ENCODE measurements at places on chromosomes 2 and 18.

GRCh38 chr18:23521907-23522306 is 18.6 kb downstream of the RMC1 start:
- DNase-seq: no peak

- DNase-seq: no peak
Observed at GRCh38 chr18:21362831-21363230, 120.8 kb downstream of the GREB1L start.

GRCh38 chr2:180692322-180692721 is 288.1 kb upstream of the UBE2E3 start:
- DNase-seq: no peak

DNA sequence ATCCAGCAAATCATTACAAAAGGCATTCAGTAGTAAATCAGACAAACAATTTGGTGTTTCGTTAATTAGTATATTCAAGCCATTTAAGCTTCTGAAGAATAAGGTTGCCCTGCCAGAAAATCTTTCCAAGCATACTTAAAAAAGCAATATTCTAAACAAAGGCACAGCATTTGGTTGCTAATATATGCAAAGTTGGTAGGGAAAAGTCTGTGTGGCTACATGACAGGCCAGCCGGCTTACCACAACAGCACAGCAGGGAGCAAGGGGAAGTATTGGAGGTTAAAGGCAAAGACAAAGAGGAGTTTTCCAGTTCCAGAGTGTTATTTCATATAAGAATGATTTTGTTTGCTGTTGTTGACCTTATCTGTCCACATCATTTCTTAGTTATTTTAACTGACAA is 282.3 kb downstream of the MBD5 start:
- DNase-seq: no peak

- DNase-seq: no peak
Observed at GRCh38 chr2:26456440-26457250, 21.3 kb downstream of the OTOF start.

DNA sequence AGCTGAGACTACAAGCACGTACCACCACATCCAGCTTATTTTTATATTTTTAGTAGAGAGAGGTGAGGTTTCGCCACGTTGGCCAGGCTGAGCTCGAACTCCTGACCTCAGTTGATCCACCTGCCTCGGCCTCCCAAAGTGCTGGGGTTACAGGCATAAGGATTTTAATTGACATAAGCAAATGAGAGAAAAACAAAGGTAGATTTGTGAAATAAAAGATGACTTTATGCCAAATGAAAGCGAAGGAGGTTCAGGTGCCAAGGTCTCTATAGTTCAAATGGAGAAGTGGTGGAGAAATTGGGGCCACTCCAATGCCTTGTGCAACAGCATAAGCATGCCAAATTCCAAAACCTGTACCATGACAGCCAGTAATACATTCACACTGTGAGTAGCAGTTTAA is 180.6 kb downstream of the MREG start:
- DNase-seq: no peak

DNA sequence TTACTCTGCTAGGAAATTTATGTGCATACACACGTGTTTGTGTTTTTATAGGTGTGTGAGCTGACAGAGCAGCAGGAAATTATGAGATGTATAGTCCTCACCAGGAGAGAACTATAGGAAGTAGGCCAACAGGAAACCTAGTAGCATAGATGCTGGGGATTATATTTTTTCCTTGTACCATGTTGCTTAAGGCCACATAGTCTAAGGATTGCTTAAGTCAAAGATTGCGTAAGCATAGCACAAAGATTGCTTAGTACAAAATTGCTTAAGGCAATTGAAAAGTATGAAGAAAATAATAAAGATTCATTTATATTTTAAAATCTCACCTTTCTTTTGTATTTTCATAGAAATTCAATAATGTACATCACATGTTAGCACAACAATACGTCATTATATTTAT is 18.7 kb upstream of the CCDC102B start:
- DNase-seq: no peak

DNA sequence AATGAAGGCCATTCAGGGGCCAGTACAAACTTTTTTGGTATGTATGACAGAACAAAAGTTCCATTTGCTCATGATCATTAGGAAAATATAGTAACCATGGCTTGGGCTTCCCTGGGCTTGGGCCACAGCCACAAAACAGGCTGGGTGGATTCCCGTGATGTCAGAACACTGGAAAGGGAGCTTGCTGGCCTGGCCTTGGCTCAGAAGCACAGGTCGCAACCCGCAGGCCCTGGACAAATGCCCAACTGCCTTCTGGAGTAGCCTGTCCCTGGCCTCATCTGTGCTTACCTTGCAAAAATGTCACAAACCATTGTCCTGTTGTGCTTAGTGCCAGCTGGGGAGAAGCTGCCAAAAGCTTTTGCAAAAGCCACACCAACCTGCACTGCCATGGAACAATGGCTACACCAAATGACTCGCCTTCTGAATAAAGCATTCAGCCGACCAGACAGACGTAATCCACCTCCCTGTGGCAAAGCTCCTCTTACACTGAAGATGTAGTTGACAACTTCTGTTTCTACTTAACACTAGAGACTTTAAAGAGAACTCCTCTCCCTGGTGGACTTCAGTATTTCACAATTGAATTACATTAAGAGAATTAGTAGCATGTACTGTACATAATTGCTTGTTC is 125.5 kb downstream of the ANKRD44 start:
- DNase-seq: no peak

GRCh38 chr2:19552270-19552669 is 193.8 kb upstream of the OSR1 start:
- no peak for DNase-seq

DNA sequence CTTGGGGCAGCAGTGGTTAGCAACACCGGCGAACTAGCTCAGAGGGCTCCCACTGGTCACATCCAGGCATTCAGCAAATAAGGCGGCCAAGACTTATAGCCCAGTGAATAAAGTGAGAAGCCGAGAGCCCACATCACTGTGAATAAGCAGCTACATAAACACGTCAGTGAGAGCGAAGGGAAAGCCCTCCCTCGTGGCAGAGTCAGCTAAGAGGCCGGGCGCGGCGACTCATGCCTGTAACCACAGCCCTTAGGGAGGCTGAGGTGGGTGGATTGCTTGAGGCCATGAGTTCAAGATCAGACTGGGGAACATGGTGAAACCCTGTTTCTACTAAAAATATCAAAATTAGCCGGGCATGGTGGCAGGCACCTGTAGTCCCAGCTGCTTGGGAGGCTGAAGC is 5.2 kb downstream of the D2HGDH start:
- DNase-seq: no peak

DNA sequence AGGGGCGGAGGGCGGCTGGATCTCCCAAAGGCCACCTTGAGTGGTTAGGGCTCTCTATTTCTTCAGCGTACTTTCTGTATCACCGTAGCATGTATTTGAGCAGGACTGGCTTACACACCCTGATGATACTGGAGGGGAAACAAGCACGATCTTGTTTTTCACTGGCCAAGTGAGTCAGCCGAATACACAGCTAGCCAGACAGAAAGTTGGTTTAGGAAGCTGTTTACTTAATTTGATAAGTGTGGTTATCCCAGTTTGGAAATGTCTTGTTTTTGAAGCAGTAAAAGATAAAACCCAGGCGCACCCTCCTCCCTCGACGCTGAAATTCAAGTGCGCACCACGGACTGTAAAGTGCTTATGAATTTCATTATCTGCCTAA is 582 bp downstream of the RIOK3 start:
- DNase-seq: no peak

DNA sequence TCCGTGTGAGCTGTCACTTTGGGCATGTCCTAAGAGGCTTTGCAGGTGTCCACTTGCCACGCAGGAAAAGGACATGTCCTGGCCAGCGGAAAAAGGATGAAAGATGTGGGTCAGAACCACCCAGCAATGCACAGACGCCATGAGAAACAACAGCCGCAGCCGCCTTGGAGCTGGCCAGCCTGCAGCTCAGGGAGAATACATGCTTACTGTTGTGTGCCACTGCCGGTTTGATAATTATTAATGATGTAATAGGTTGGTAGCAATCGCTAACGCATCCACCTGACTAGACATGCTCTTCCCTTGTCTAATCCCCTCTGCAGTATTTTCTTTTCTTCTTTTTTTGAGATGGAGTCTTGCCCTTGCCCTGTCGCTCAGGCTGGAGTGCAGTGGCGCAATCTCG is 221.7 kb downstream of the HAUS1 start:
- DNase-seq: no peak

DNA sequence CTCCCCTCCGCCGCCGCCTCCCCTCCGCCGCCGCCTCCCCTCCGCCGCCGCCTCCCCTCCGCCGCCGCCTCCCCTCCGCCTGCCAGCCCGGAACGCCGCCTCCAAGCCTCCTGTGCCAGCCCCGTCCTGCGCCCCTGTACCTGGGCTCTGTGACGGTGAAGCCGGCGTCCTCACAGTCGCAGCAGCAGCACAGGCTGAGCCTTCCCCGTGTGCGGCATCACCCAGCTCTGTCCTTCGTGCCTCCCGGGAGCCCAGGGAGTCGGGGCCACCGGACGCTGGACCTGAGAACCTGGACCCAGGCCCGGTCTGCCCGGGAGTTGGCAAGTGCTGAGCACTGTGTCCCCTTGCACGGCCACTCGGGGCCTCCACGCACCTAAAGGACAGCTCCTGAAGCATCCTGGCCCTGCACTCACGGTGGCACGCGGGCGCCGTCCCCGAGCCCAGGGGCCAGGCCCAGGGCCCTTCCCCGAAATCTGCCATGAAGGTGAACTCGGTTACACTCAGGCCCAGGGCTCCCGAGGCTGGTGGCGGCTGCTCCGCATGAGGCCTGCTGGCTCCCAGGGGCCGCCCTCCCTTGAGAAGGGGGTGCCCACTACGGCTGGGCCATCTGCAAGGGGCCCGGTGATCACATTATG is 32.9 kb downstream of the RTP5 start:
- no peak for DNase-seq

Data from NCI-H1092 (cell line).